Chondrocyte (in vitro differentiated cells): ENCODE measurements at places on chromosomes 3 and 15.

GRCh38 chr3:13878281-13879101 is 1.4 kb downstream of the WNT7A start:
- H3K4me1 ChIP-seq: peaks cover 9% of the 10 kb centered on the region
- peaks cover 5% of the 10 kb centered on the region for H3K36me3 ChIP-seq
- H3K27me3 ChIP-seq: peaks cover 72% of the 10 kb centered on the region
- DNase-seq: peak; percentile 81
- peak overlapping the region; percentile 42 for H3K4me3 ChIP-seq
- no peak overlapping the region for H3K27ac ChIP-seq

DNA sequence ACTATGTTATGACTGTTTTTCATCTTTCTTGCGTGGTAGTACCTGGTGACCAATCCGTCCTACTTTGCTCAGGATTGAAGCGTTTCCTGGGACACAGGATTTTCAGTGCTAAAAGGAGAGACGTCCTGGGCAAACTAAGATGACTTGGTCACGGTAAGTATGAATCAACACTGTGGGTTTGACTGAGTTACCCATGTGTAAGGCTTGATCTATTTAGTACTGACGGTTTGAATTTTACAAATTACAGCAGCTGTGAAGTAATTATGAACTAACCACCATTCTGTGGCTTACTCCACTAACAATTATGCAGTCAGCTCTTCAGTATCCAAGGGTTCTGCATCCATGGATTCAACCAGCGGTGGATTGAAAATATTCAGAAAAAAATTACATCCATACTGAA is 172.9 kb upstream of the FEZF2 start:
- H3K27me3 ChIP-seq: peaks cover 68% of the 10 kb centered on the region
- no peak overlapping the region for H3K4me3 ChIP-seq
- no peaks in the 10 kb centered on the region for H3K36me3 ChIP-seq
- DNase-seq: no peak
- H3K27ac ChIP-seq: no peak overlapping the region

DNA sequence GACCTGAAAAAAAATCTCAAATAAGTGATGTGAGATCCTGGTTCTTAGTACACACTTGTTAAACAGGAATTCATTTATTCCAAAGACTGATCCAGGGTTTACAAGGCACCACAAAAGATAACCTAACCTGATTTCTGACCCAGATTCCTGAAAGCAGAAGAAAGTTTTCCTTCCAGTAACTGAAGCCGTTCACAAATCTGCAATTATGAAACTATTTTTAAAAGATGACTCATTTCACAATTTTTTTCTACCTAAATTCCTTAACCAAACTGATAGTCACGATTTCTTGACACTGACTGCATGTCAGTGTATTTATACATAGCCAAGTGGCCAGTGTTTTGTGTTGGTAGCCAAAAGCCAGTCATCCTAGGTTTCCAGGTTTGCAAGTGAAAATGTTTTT is 17.1 kb downstream of the SLC9A9 start:
- H3K36me3 ChIP-seq: no peaks in the 10 kb centered on the region
- H3K27ac ChIP-seq: peak overlapping the region; percentile 59
- no peaks in the 10 kb centered on the region for H3K27me3 ChIP-seq
- H3K4me3 ChIP-seq: no peak overlapping the region
- peaks cover 15% of the 10 kb centered on the region for H3K4me1 ChIP-seq

GRCh38 chr3:110790631-110791030 is 281.0 kb upstream of the NECTIN3 start:
- no peak overlapping the region for H3K27ac ChIP-seq
- H3K4me1 ChIP-seq: peaks cover 28% of the 10 kb centered on the region
- H3K27me3 ChIP-seq: no peaks in the 10 kb centered on the region
- H3K4me3 ChIP-seq: no peak overlapping the region
- no peak for DNase-seq

GRCh38 chr3:180000500-180000899 is 36.2 kb downstream of the PEX5L start:
- no peak overlapping the region for H3K27ac ChIP-seq
- H3K36me3 ChIP-seq: no peaks in the 10 kb centered on the region
- no peaks in the 10 kb centered on the region for H3K27me3 ChIP-seq
- H3K4me1 ChIP-seq: no peaks in the 10 kb centered on the region

DNA sequence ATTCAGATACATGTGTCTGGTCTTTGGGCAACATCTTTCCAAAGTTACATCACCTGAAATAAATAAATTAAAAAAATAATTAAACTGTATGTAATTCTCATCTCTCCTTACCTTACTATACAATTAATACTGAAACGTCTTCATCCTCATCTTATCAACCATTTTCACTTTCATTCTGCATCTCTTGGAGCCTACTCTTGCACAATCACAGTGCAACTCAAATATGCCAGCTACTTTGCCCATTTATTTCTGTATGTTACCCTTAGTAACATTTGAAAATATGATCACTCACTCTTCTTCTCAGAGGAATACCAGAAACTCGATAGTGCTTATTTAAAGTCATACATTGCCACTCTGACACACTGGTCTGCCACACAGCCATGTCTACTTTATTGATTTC is 1357.1 kb upstream of the CADM2 start:
- no peak overlapping the region for H3K4me3 ChIP-seq
- H3K27me3 ChIP-seq: peaks cover 5% of the 10 kb centered on the region
- no peak for DNase-seq
- no peak overlapping the region for H3K27ac ChIP-seq
